ENCODE measurements at places on chromosomes 3 and 15.

- no peak for DNase-seq
These were observed 41.1 kb downstream of the IGF1R start for GRCh38 chr15:98689431-98689861.

- DNase-seq, result no peak
These were observed 520.7 kb downstream of the ROBO1 start for GRCh38 chr3:79246875-79247724.

- DNase-seq, result no peak
These were observed 70.0 kb upstream of the HEG1 start for GRCh38 chr3:125125821-125126245.

DNA sequence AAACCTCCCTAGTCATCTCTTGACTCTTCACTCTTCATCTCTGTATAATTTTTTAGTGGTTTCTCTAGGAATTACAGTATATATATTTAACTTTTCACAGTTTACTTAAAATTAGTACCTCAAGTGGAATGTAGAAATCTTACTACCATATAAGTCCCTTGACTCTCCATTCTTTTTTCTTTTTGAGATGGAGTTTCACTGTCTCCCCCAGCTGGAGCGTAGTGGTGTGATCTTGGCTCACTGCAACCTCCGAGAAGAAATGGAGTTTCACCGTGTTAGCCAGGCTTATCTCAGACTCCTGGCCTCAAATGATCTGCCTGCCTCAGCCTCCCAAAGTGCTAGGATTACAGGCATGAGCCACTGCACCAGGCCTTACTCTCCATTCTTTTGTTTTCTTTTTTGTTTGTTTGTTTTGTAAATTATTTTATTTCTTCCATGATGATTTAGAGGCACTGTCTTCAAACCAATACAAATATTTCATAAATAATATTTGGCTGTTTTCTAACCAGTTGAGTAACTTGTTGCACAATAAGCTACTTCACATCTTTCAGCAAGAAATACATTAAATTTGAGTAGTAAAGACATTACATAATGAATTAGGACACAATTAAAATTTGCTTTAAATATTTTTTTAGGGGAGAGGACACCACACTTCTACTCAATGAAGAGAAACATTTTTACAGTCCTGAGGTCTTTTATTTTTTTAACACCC is 144.8 kb downstream of the RBPMS2 start:
- no peak for DNase-seq

- DNase-seq, result no peak
These were observed 420.8 kb downstream of the EPHA6 start for GRCh38 chr3:97235179-97235578.

DNA sequence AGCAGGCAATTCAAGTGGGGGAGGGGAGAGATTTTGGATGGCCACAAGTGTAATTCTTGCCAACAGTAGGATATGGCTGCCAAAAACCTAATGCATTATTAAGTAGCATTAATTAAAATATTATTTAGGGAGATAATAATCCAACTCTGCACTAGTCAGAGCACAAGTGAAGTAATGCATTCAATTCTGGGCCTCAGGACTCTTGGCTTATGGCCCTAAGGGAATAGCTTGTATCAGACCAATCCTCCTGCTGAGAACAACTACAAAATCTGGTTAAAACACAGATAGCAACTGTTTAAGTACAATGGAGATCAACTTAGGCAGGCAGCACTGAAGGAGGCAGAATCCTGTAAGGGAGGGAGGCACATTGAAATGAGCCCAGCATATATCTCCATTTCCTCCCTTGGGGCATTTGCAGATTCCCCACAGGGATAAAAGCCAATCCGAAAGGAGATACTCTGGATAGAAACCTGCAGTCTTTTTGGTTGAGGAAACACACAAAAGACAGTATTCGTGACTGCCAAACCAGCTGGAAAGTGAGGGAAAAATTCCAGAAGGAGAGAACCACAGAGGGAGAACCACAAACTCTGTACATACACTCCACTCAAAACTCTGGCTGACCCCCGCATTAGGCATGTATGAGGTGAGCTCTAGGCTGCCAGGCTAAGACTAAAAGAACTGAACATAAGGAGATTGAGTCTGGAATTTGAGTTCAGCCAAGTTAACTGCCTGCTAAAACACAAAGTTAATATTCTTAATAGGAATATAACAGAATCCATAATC is 57.4 kb downstream of the ETFA start:
- no peak for DNase-seq

DNA sequence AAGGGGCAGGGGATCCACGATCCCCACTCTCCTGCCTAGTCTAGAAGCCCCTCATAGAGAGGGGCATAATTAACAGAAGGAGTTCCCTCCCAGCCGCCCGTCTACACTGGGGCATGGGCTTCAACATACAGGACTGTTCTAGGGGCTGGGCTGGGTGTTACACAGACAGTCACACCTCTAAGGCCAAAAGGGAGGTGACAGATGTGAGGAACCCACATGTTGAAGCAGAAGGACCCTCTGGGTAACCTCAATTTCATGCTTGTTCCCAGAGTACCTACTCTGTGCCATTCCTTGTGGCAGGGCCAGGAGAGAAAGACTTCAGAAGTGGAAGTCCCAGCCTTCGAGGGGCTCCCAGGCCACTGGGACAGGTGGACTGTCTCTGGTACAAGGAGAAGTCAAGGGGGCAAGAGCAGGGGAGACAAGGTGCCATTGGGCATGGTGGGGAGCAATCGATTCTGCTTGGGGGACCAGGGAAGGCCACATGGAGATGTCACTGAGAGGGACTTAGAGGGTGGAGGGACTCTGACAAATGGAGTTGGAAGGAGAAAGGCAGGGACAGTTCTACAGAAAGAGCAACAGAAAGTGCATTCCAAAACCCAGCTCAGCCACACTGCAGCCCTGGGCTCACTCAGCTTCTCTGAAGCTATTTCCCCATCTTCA is 71.3 kb downstream of the CPN2 start:
- no peak for DNase-seq

DNA sequence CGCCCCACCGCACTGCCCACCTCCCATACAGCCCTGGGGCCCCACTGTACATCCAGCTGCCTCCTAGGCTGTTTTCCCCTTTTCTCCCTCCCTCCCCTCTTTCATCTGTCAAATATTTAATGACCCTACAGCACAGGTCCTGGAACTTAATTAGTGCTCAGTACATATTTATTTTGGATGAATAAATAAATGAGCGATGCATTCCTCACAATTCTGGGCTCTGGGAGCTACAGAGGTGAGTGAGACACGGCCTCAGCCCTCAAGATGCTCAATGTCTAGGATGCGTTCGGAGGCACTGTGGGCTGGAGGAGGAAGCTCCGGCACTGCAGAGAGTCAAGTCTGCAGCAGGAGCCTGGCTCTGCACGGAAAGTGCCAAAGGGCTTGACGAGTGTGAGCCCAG is 175.0 kb downstream of the FAM43A start:
- no peak for DNase-seq

GRCh38 chr15:67303490-67304363 is 49.1 kb downstream of the IQCH start:
- DNase-seq, result no peak

DNA sequence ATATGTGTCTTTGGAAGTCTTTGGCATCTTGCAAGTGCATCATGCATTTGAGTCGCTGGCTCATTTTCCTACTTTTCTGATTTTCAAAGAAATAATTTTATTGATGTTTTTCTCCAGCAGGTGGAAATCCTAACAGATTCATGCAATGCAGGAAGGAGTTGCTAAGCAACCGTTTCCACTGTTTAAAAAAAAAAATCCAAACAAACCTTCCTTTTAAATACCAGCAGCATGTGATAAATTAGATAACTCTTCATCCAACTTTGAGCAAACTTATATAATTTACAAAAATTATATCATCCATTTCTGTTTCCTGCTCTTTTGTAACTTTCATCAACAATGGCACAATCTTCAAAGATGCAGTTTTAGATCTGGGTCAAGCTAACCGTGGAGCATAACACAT is 364.1 kb downstream of the MFSD1 start:
- DNase-seq, result no peak

GRCh38 chr3:58013973-58014649 is 5.9 kb downstream of the FLNB start:
- no peak for DNase-seq

DNA sequence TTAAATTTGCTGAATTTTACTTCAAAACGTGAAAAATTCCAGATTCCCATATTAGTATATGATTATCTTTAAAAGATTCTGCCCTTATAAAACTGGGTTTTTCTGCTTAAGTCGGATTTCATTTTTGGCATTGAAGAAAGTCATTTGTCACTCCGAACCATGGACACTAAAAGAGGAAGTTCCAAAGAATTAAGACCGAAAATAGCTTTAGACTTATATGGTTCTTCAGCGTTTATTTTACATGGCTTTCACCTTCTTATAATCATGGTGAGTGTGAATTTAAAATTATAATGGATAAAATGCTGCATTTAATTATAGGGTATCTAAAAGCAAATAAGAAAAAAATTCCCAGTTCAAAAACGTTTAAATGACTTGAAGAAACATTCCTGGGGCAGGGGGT is 1.0 kb downstream of the C3orf38 start:
- no peak for DNase-seq

DNA sequence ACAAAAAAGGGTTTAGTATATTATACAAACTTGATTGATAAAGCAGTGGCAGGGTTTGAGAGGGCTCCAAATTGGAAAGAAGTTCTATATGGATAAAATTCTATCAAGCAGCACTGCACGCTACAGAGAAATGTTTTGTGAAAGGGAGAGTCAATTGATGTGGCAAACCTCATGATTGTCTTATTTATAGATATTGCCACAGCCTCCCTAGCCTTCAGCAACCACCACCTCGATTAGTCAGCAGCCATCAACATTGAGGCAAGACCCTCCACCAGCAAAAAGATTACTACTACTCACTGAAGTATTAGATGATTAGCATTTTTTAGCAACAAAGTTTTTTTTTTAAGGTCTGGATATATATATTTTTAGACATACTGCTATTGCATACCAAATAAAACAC is 296.7 kb downstream of the CHST2 start:
- no peak for DNase-seq

- no peak for DNase-seq
These were observed 19.2 kb downstream of the PXYLP1 start for GRCh38 chr3:141250828-141251227.

DNA sequence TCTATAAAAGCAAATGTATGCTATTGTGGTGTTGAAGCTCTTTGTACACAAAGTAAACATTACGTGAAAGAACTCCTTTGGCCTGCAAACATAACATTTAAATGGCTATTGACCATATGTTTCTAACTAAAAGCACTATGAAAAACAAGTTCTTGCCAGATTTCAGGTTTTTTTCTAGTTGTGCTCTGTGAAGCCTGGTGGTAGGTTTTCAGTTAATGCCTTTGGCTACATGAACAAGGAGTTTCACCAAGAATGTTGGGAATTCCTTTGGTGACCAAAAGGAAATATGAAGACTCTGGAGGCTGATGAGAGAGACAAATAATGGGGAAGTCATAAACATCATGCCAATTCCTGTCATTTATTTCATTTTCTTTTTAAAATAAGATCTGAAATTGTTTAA is 66.0 kb downstream of the RBMS3 start:
- no peak for DNase-seq

DNA sequence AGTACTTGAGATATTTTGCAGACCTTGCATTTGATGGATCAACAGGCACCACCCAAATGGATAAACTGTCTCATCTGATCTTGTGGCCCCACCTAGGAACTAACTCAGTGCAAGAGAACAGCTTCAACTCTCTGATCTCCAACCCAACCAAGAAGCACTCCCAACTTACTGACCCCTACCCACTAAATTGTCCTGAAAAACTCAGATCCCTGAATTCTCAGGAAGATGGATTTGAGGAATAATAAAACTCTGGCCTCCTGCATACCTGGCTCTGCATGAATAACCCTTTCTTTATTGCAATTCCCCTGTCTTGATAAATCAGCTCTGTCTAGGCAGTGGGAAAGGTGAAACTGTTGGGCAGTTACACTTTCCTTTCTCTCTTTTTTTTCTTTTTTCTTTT is 247.9 kb downstream of the ZPLD1 start:
- DNase-seq, result no peak

- no peak for DNase-seq
These were observed 259.2 kb upstream of the TLE3 start for GRCh38 chr15:70356919-70357318.
